ENCODE measurements at places on chromosomes 1 and 21.

DNA sequence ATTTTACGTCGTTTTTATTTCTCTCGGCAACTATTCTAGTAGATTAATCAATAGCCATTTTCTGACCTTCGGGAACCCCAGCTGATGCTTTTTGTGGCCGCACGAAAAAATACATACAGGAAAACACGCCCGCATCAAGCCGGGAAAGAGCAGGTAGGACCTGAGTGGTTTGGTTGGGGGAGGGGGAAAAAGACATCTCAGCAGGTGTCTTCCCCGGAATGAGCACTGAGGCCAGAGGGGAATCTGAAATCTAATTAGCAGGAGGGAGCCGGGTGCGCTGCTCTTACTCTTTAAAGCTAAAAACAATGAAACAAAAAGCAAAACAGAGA, 618 bp upstream of the FOXD3 start:
- no peak for DNase-seq

- no peak for DNase-seq
These were observed 57.5 kb upstream of the EPS8L3 start for GRCh38 chr1:109821221-109821669.

- no peak for DNase-seq
These were observed 295.6 kb upstream of the RRP15 start for GRCh38 chr1:217989510-217989909.

- no peak for DNase-seq
These were observed 13.5 kb upstream of the CD2 start for GRCh38 chr1:116740746-116741145.

GRCh38 chr1:54865238-54866073, 21.5 kb downstream of the DHCR24 start:
- no peak for DNase-seq

DNA sequence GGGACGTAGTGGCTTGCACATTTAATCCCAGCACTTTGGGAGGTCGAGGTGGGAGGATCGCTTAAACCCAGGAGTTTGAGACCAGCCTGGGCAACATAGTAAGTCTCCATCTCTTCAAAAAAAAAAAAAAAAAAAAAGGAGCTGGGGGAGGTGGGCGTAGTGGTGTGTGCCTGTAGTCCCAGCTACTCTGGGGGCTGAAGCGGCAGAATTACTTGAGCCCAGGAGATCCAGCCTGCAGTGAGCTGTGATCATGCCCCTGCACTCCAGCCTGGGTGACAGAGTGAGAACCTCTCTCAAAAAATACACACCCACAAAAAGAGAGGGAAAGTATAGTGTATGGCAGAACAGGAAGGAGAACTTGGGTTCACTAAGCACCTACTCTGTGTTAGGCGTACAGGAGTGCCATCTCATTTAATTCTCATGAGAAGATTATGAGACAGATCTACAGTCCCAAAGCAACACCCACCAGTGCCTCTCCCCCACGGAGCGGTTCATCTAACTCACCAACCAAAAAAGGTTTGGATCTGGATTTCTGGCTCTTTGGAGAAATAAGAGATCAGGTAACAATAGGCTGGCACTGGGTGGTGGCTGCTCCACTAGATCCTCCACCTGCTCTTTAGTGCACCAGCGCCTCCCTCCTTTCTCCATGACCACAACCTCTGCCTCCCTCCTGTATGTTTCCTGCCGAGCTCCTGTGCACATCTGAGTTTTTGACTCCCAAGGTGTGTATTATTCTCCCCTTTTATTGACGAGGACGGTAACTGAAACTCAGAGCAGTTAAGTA, 1.4 kb upstream of the TRAF5 start:
- no peak for DNase-seq

DNA sequence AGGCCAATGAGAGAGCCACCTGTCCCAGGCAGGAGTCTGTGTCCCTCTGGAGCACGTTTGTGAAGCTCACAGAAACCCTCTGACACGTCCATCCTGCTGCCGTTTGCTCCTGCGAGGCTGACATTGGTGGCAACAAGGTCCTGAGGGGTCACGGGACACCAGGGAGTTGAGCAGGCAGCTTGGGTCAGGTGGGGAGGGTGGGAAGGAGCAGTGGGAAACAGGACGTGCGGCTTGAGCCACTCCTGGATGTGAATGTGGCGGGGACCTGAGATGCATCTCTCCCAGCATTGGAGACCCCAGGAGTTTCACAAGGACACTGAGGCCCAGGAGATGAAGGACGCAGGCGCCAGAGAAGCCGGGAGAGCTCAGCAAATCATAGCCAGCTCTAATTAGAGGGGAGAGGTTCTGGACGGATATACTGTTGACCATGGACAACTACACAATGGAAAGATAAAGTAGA, 149.0 kb downstream of the PEX14 start:
- DNase-seq, result no peak

DNA sequence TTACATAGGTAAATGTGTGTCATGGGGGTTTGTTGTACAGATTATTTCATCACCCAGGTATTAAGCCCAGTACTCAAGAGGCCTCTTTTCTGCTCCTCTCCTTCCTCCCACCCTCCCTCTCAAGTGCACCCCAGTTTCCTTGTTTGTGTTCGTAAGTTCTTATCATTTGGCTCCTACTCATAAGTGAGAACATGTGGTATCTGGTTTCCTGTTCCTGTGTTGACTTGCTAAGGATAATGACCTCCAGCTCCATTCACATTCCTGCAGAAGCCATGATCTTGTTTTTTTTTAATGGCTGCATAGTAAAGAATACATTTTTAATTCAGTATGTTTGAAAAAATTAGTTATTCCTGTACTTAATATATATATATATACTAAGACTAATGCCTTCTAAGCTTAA, 107.7 kb downstream of the CLDN17 start:
- no peak for DNase-seq

DNA sequence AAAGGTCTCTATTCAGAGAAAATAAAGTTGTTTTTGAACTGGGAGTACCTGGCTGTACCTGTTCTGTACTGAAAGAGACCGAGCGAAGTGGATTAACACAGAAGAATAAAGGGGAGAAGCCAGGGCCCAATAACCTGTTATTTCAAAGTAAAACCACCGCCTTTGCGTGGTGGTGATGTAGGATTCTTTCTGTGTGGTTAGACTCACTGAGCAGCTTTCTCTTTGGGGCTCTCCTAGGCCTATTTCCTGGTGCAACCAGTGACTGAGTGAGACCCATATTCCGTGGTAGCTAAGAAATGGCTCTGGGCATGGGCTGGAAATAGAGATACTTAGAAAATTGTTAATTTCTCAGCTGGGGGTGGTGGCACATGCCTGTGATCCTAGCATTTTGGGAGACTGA, 99.9 kb downstream of the XCL2 start:
- DNase-seq, result no peak

GRCh38 chr1:178354816-178355215, 141.9 kb downstream of the CLEC20A start:
- no peak for DNase-seq

GRCh38 chr1:1181129-1181937, 7.7 kb downstream of the TTLL10 start:
- no peak for DNase-seq

- DNase-seq, result no peak
These were observed 71.9 kb downstream of the PLA2G4A start for GRCh38 chr1:186900539-186901237.

- no peak for DNase-seq
These were observed 155.2 kb upstream of the KAZN start for GRCh38 chr1:14443164-14443787.

DNA sequence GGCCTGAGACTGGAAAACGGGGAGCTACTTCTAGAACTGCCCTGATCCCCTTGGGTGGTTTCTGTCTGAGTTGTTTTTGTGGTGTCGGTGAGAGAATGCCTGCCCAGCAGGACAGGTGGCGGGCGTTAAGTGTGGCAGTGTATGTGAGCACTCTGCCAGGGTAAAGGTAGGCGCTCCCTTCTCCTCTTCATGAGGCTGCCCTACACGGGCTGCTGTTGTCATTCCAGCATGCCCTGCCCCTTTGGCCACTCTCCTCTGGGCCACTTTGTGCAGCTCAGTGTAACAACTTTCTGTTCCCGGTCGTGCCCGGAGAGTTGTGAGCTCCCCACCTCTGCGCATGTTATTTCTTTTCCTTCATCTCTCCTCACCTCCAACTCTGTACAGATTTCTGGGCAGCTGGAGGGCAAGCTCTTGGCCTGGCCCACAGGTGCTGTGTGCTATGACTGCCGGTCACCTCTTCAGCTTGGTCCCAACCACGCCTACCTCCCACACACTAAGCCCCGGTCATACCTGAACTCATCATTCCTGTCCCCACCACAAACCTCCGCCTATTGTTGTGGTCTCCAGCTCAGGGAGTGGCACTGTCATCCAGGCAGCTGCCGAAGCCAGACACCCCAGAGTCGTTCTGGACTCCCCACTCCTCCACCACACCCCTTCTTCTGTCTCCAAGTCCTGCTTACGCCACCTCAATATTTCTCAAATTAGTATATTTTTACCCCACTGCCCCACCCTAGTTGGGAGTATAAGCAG, 69.0 kb downstream of the GADD45A start:
- no peak for DNase-seq

- DNase-seq, result no peak
These were observed 8.8 kb upstream of the ANGPTL7 start for GRCh38 chr1:11180342-11180744.

DNA sequence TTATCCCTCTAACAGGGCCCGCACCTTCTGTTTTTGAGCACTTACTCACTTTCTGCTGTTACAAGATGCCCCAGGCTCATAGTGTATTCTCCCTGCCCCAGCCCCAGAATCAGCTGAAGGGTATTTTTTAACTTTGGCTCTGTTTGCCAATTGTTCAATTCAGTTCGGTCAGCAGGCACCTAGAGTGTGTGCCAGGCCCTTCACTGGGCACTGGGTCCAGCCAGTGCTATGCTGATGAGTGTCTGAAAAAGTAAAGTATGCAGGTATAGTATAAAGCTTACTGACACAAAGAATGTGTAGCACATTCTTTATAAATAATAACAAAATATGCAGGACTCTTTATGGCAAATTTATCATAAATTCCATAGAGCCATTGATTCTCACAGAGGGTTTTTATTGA, 35.0 kb downstream of the FHAD1 start:
- no peak for DNase-seq

- no peak for DNase-seq
These were observed 10.0 kb upstream of the FAAP20 start for GRCh38 chr1:2204415-2205190.

- no peak for DNase-seq
These were observed 281.9 kb upstream of the ADAMTS5 start for GRCh38 chr21:27248814-27249213.

DNA sequence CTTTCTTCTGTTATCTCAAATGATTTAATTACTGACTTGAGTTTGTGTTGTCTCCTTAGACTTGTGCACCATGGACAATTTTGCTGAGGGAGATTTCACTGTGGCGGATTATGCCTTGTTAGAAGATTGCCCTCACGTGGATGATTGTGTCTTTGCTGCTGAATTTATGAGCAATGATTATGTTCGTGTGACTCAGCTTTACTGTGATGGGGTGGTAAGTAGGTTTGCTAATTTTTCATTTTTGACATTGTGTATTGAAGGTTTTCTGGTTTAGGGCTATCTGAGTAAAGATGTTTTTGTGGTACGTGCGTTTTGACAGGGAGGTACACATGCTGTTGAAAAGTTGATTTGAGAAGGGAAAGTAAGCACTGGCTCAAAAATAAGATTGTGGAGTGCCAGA, 14.1 kb downstream of the TTC3 start:
- no peak for DNase-seq

DNA sequence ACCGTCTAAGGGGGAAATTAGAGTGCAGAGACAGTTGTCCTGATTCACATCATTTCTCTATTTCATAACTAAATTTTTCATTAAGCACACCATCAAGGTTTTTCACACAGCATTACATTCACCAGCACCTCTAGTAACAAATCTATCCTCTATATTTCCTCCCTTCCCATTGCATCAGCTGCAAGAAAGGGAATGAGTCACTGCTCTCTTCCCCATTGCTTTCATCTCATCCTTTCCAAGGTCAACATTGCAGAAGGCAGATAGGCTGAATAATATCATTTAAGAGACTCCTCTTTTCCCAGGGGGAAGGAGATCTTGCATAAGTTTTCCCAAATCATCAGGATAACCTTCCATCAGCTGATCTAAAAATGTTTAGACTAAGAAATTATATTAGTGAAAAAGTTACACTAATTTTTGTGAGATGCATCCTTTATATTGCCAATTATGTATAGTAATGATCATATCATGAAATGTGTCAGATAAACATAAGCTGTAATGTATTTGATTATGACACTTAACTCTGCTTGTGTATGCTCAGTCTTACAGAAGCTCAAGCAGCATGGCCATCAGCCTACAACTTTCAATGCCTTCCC, 4.3 kb downstream of the INTS7 start:
- no peak for DNase-seq

- DNase-seq, result no peak
These were observed 102.4 kb upstream of the BACE2 start for GRCh38 chr21:41065539-41065938.

GRCh38 chr1:26558685-26559048, 29.1 kb downstream of the RPS6KA1 start:
- no peak for DNase-seq

- DNase-seq, result no peak
These were observed 50.6 kb upstream of the COG2 start for GRCh38 chr1:230591678-230592077.

DNA sequence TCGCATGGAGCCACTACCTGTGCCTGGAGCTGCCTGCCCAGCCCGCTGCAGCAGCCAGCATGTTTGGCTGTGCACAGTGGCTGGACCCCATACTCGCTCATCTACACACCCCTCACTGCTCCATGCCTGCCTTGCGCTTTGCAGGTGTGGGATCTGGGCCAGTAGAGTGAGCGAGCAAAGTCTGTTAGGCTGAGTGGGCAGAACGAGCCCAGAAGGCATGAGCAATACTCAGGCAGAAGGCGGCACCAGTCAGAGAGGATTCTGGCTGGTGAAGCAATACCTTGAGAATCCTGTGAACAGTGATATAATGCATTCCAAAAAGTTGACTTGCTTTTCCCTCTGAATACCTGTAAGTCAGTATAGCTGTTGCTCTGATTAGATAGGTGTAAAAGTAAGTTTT, 816.4 kb downstream of the KCNT2 start:
- no peak for DNase-seq

DNA sequence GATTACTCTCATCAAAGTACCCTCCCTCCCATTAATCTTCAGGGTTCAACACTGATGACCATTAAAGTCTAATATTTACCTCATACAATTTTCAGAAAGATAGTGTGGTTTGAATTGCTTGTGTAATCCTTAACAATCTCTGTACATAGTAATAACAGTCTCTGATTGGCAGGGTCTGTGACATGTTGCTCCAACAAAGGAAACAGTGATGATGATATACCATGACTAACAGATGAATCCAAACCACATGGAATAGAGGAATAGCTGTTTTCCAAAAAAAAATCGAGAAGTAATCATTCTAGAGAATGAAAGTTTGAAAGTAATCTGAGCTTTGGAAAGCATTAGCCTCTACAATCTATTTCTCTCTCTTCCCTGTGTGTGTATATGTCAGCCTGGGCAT, 610.1 kb upstream of the NEGR1 start:
- no peak for DNase-seq

GRCh38 chr1:60141276-60141675, 67.7 kb upstream of the C1orf87 start:
- no peak for DNase-seq

DNA sequence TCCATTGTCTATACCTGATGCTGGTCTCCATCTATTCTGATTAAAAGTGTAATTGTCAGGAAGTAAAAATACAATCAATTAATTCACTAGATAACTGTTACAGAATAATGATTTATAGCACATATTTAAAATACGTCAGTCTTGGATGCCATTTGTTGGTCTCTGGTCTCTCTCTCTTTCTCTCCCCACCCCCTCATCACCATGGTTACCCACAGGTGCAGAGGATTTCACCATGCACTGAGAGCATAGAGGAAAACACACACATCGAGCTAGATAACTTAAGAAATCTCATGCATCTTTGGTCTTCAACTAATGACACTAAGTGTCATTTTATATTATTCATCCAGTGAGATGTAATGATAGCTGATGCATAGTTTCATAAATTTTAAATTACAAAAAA, 33.4 kb downstream of the LRRC53 start:
- no peak for DNase-seq

All from stimulated activated CD8-positive, alpha-beta memory T cell treated with anti-CD3 and anti-CD28 coated beads, Interleukin-7, amount 100 ng/mL, for 1 hour (primary cell).